ENCODE measurements at places on chromosomes 11 and 22.

- no peak for DNase-seq
Observed at GRCh38 chr22:17115236-17115635, 5.9 kb downstream of the TMEM121B start.

DNA sequence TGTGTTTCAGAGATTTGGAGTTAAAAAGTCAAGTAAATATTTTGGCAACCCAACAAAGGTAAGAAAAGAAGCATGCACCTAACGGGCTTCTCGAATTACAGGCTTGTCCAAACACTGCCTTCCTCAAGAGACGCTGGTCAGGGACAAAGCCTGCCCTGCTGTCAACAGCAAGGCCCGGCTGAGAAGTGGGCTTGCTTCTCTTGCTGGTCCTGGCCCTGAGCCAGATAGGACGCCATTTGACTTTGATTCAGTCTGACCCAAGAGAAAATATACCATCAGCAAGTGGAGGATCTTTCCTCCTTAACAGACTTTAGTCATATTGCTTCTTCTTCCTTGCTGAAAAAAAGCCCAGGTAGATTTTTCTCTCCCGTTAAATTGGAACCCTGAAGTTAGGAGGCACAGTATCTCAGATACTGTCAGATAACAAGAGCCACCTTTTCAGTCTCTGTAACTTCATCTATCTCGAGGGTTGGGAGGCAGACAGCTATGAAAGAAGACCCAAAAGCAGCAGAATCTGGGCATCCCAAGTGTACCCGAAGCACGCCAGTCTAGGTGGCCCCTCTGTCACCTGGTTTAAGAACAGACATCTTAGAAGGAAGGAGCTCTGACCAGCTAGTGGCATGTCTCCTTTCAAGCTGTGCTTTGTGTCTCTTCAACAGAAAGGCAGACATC, 57.5 kb downstream of the C22orf31 start:
- peak; percentile 33 for DNase-seq

- no peak for DNase-seq
Observed at GRCh38 chr22:50734986-50735738, 2.8 kb upstream of the ACR start.

- no peak for DNase-seq
Observed at GRCh38 chr11:69012092-69013008, 696 bp downstream of the MRGPRF start.

DNA sequence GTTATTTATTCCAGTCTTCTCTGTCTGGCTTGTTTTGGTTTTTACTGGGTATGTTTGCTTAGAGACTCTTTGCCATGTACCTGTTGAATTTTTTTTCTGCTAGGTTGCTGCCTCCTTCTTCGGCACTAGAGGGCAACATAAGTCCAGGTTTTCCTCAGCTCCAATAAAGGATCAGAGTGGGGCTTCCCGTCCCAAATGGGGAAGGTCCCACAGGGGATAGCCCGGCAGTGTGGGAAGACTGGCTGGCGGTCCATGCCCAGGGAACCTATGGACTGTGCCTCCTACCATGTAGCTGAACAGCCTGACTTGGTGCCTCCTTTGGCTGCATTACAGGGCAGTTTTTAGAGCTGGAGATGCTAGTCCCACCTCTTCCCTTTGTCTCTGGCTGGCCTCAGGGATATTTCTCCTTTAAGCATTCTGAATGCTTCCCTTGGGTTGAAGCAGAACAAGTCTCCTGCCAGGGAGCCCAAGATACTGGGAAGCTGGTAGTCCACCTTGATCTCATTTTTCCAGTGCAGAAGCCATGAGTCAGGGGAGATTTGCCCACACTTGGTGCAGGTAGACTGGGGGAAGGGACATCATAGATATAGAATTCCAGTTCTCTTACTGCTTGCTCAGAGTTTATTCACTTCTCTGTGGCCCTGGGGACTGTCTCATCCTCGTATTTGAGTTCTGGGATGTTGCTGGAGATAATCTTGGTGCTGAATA, 60.2 kb downstream of the BRD1 start:
- peak; percentile 52 for DNase-seq

DNA sequence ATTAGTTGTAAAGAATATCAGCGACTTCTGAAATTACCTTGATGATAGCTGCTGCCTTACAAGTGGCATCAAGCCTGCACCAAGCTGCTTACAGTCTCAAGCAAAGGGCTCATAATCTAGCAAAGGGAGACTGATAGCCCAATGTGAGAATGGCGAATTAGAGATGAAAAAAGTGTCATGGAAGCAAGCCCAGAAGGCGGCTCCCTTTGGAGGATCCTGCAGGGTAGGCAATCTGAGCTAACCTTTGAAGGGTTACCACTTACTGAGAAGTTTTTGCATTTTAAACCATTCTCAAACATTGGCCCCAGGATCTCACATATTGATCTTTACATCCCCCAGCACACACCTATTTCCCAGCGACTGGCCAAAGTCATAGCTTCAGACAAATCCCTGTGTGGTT, 18.5 kb downstream of the GAB2 start:
- DNase-seq: no peak

GRCh38 chr11:113831314-113831713, 44.1 kb downstream of the USP28 start:
- DNase-seq: no peak

DNA sequence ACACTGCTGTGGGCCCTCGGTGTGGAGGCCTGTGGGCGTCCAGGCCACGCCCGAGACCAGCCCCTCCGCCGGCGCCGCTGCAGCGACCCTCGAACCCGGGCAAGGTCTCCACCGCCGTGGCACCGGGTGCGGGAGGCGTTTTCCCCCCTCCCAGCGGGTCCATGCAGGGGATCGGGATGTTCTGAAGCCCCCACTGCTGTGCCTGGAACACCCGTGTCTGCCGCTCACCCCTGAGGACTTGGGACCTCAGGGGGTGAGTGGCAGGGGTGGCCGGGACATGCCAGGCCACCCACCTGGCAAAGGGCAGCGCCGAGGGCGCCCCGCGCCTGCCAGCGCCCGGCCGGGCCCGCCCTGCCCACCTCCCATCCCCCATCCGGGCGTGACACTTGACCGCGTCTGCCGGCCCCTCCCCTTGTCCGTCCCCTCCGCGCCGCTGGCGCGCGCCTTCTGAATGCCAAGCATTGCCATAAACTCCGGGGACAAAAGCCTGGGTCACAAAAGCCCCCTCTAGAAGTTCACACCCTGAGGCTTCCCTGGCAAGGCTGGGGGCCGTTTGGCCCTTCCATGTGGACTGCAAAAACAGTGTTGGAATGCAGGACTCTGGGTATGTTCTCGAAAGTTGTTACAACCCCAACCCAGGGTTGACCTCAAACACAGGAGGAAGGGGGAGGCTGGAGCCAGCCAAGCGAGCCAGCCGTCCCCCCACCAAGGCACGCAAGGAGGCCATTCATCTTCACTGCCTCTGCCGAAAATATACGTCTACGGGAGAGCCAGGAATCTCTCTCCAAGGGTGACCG, 819 bp upstream of the KCNQ1OT1 start:
- peak; percentile 57 for DNase-seq

DNA sequence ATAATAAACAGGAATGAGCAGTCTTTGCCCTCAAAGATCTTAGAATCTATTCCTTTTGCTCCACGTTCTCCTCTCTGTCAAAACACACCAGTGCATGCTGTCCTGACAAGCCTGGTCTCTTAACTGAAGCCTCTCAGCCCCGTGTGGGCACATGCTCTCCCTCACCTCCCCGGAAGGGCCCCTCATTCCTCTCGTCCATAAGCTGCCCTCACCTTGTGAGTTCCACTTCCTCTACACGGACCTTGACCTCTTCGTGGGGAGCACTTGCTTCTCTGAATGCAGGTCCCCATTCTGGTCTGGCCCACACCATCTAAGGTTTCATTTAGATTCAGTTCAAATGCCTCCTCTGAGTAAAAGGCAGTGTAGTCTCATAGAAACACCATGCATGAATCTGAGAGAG, 412.3 kb upstream of the SYN3 start:
- no peak for DNase-seq

GRCh38 chr22:36333644-36334043, 54.1 kb downstream of the MYH9 start:
- DNase-seq: no peak

DNA sequence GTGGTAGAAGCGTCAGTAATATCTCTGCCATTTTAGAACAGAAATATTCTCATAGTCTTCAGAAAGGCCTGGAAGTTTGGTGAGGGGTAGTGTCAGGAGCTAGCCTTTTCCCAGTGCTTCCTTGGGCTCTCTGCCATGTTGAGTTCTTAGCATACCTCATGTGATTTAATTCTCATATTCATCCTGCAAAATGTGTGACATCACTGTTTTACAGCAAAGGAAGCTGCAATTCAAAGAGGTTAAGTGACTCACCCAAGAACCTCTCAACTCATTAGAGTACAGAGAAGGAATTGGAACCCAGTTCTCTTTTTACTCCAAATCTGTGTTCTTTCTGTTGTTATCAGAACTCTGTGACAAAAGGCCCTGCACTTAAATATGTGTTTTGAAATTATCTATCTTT, 72.1 kb downstream of the RNF169 start:
- DNase-seq: no peak

DNA sequence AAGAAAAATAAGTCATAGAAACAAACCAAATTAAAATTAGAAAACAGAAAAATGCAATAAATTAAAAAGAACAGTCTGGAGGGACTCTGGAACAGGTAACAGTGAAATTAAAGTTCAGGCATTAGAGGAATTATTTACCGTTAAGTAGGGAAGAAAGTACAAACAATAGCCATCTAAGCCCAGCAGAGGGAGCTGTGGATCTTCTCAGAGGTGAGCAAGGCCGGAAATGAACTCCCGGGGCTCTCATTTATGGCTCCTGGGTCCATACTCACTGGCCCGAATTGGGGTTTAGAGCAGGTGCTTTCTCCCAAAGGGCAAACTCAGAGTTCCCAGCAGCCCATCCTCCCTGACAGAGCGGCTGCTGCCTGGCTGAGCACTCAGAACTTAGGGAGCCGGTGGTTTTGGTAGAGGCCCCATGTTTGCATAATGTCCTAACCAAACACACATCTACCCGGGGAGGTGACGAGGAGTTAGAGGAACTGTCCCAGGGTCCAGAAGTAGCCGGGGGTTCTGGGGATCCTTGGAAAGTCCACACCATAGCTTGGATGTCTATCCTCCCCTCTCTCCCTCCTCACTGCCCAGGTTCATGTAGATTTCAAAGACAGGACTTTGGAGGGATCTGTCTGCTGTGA, 87.8 kb upstream of the VPREB1 start:
- DNase-seq: peak; percentile 69

- no peak for DNase-seq
Observed at GRCh38 chr22:37381489-37381888, 45.8 kb downstream of the ELFN2 start.

GRCh38 chr11:46026606-46027293, 94.5 kb downstream of the PHF21A start:
- no peak for DNase-seq

GRCh38 chr11:33622806-33623205, 77.8 kb downstream of the C11orf91 start:
- DNase-seq: no peak

DNA sequence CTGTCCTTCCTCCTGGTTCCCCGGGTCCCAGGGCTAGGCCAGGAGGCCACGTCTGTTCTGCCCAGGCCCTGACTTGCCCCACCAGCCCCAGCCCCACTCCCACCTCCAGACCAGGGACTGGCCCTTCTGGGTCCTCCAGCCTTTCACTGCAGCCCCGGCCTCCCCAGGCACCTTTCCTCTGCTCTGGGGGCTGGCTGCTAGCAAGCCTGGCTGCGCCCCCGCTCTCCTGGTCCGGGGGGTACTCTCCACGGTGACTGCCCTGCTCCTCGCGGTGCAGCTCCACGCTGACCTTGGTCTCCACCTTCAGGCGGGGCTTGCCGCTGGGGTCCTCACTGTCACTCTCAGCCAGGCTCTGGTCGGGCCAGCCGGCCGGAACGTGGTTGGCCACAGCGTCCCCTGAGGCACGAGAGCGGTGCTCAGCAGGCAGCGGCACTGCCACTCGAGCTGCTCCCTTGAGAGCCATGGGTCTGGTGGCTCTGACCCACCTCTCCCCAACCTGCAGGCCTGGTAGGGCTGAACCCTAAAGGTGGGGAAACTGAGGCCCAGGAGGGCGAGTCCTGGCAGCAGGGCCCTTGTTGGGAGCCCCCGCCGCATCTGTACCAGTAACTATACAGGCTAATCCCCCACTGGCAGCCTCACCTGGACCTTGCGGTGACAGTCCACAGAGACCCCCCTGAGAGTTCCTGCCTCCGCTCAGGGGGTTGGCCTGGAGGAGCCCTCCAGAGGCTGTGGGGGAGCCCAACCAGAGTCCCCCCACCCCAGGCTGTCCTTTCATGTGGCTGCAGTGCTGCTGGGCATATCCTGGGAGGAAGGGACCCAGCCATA, 29.0 kb downstream of the TRMU start:
- DNase-seq: peak; percentile 80

- no peak for DNase-seq
Observed at GRCh38 chr11:85132851-85133585, 494.1 kb downstream of the DLG2 start.

DNA sequence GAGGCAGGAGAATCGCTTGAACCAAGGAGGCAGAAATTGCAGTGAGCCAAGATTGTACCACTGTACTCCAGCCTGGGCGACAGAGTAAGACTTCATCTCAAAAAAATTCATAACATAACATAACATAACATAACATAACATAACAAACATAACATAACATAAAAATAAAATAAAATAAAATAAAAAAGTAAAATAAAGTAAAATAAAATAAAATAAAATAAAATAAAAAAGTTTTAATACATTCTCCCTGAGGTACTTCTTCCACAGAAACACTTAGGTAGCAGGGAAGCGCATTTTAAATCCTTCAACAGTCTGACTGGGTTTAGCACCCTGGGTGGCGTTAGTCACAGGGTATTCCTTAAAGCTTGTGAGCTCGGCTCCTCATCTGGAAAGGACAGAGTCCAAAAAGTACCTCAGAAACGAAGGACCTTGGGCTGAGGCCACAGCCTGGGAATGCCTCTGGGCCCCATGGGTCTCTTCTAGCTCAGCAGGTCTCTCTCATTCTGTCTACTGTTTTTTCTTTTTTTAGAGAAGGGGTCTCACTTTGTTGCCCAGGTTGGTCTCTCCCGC, 41.7 kb downstream of the MICAL3 start:
- DNase-seq: no peak

DNA sequence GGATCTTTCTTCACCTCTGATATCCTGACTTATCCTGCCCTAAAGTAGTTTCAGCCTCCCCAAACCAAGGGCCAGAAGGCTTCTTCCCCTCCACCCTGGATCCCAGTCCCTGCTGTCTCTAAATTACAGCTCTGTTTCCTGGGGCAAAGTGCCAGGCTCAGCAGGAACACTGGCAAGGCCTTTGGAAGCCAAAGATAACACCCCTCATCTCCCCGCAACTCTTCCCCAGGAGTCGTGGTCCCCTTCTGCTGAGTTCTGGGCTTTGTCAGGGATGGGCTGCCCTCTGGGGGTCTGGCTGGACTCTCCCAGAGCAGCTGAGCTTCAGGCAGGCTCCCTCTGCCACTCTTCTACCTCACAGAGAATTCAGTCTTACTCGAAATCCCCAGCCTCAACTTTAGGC, 53.8 kb upstream of the AMPD3 start:
- DNase-seq: no peak
